ENCODE measurements at places on chromosomes 6 and 20.
A peak's percentile ranks its signal among the peaks of the same experiment; 100 is the strongest.

DNA sequence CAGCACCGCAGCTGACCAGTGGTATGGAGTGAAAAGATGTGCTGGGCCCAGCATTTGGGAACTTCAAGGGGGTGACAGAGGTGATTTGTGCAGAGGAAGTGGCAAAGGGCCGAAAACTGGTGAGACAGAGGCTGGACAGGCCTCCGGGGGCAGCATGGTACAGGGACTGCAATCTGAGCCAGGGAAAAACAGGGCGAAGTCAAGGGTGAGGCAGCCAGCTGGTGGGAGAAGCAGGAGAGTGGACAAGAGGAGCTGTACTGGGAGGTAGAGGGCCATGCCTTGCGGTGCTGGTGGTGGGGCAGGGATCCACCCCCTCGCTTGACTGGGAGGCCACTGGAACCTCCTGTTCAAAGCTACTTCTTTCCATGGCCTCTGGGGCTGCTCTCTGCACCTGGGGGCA lies 7.3 kb upstream of the GFRA4 start:
- peak; percentile 18 for DNase-seq

DNA sequence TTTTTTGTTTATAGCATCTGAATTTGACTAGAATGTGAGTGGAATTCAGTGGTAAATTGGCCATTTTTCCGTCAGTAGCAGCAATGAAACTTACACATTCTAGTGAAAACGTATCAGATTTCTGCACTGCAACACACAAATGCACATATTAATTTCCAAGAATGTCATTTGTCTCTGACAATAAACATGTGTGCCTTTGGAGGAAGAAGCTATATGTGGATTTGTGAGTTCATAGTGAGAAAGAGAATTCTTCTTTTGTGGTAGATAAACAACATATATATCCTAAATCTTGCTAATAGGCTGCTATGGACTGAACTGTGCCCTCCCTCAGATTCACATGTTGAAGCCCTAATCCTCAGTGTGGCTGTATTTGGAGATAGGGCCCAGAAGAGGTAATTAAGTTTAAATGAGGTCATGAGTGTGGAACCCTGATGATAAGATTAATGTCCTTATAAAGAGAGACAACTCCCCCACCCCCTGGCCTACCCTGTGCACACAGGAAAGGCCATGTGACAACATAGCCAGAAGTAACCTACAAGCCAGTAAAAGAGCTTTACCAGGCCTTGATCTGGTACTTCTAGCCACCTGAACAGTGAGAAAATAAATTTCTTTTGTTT lies 200.2 kb upstream of the EYA4 start:
- no peak for DNase-seq

DNA sequence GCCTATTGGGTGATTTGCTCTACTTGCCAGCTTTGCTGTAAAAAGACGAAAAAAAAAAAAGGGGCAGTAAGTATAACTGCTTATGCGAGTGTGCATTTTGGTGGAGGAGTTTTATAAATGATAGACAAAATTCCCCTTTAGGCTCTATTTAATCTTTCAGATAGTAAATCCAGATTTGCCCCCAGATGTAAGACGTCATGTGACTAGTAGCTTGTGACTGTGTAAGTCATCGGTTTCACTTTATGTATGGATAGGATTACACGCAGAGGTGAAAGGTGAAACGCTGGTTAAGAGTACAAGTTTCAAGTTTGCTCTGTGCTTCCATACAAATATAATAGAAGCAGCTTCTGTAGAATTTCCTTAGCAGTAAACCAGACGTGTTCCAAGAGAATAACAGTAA lies 7.9 kb downstream of the RAB32 start:
- DNase-seq, result no peak

DNA sequence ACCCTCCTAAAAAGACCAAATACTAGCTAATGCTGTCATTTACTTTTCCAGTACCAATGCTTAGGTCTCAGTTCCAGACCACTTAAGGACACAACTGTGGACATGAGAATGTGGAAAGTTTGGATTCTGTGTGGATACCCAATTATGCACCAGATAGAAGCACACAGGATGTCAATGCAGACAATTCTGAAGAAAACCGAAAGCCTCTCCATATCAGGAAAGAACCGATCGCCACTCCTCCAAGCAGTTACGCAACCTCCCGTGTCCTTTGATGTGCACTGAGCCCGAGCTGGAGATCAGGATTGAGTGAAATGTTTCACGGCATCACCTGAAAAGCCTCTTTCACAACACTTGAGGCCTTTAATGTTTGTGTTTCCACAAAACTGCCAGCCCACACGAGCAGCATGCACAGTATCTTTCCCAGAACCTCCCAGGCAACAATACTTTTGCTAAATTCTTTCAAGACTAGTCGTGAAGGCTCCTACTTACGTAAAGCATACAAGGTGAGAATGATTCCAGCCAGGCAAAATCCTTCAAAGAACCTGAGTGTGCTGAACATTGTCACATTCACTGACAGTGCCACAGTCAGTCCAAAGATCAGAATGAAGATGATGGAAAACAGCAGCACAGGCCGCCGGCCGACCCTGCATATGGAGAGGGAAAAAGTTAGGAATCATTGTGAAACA lies 47.0 kb downstream of the SLC22A23 start:
- no peak for DNase-seq

DNA sequence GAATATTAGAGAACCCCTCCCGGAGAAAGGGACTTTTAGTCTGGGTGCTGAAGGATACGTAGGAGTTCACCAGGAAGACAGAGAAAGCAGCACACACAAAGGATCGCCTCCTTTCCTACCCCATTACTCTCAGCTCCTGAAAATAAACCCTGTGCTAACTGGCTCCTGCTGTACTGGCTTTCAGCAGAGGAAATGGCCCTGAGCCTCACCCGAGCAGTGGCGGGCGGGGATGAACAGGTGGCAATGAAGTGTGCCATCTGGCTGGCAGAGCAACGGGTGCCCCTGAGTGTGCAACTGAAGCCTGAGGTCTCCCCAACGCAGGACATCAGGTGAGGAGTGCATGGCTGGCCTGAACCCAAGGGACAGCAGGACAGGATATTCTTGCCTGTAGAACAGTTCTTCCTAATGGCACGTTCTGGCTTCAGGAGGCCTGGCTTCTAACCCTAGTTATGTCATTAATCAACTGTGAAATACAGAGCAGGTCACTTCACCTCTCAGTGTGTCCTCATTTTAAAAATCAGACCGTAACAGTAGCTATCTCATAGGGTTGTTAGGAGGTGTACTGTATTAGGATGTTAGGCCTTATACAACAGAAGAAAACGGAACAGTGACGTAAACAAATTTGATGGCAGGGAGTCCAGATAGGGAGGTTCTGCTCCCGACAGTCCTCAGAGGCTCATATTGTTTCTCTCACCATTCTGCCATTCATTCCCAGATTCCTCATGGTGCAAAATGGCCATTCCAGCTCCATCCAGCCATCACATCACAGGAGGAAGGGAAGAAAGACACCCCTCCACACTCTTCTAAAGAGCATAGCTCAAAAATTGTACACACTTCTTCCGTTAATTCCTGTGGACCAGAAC lies 1.8 kb downstream of the RBCK1 start:
- no peak for DNase-seq

- DNase-seq, result no peak
Observed at GRCh38 chr20:25308083-25308491, 60.2 kb downstream of the PYGB start.

GRCh38 chr20:47215653-47216397 lies 140.7 kb downstream of the ZMYND8 start:
- DNase-seq, result no peak

DNA sequence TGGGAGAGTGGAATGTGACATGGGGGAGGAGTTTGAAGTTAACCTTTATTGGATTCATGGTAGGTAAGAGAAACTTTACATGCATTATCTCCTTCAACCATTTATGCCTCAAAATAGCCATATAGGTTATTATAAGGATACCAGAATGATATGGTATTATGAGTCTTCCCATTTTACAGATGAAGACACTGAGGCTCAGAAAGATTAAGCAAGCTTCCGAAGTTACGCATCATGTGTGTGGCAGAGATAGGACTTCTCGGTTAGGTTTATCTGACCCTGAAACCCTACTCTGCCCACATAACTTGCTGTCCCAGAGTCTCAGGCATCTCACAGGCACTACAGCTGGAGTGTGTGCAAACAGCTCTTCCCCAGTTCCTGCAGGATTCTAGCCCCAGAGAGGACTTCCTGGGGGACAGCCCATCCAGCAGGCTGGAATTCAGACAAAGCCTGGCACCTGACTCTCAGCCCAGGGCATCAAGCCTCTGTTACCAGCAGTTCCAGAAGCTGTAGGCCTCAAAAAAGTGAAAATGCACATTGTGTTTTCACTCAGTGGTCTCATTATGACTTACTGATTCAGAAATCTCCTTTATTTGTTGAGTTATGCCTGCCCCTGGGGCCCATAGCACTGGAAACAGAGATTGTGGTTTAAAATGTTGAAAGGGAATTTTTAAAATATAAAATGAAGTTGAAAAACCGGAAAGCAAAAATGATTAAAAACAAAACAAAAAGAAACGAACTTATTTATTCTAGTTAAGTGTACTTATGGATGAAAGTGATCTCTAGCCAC lies 512.8 kb upstream of the CHD6 start:
- DNase-seq, result no peak

GRCh38 chr6:6331393-6331792 lies 10.9 kb upstream of the F13A1 start:
- peak; percentile 27 for DNase-seq

DNA sequence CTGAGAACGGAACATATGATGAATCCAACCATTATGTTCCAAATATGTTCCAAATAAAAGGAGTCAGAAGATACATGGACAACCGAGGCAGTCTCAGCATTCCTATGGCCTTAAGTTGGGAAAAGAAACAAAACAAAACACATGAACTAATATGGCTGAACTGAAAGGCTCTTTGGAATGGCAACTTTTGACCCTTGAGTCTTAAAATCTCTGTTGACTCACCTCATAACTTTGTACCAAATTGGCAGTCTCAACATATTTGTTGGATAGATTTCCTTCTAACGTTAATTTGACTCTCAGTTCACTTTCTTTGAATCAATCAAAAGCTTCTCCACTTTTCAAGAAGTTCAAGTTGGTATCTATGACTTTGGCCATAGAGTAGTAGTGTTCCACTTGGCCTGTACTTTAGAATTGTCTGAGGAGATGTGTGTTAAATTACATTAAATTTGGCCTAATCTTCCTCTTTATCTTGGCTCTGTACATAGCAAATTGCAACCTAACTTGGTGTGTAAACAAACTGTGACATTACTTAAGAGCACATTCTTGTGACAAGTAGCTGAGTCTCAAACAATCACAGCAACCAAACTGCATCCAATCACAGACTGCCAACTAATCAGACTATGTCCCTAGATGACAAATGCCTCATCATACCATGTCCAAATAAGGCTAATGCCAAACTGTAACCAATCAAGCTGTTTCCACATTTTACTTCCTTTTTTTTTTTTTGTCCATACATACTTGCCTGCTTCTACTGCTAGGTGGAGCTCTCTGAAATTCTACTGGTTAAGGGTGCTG lies 208.8 kb downstream of the BMP2 start:
- DNase-seq, result no peak

- DNase-seq, result no peak
Observed at GRCh38 chr6:150638765-150639164, 39.1 kb downstream of the PLEKHG1 start.

DNA sequence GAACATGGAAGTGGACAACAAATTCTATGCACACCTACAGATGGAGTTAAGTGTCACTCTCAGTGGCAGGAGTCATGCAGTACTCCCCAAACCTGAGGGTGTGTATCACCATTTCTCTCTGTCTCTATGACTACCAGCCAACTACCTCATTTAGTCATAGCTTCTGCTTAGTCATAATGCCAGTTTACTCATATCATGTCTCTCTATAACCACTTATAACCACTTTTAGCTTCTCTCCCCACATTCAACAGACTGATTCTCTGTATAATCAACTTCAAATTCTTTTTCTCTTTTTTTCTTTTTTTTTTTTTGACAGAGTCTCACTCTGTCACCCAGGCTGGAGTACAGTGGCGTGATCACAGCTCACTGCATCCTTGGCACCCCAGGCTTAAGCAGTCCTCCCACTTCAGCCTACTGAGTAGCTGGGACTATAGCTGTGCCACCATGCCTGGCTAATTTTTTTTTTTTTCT lies 13.8 kb upstream of the GTF3C6 start:
- DNase-seq, result peak; percentile 72

- no peak for DNase-seq
Observed at GRCh38 chr6:165863801-165864200, 200.8 kb upstream of the PDE10A start.

DNA sequence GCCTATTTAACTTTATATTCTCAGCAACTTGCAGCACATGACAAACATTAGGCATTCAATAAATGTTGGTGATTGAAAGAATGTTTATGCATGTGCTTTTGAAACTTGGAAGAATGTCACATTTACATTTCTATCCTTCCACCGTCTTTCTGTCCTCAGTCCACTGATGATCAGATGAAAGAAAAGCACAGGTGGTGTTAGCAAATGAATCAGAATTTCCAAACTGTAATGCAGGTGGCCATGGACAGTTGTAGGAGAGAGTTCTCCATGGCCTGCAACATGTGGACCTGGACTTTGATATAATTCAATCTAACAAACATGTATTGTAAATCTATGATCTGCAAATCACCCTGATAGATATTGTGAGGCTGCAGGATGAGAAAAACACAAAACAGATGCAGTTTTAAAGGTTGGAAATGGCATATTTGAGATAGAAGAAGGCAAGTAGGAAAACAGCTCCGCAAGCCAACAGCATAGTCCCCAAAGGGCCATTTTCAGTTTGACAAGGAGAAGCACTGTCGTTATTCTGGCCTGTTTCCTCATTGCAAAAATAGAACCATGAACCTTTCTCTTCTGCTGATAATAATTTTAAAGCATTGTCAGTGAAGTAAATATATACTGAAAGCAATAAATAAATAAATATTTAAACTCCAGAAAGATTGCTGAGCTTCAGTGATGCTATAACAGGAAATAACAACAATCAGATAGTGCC lies 119.4 kb downstream of the AIG1 start:
- no peak for DNase-seq

- no peak for DNase-seq
Observed at GRCh38 chr20:44761423-44761822, 15.8 kb downstream of the KCNK15 start.

GRCh38 chr6:144077871-144078270 lies 17.5 kb downstream of the SF3B5 start:
- DNase-seq, result no peak

GRCh38 chr6:2979819-2980464 lies 8.6 kb upstream of the SERPINB6 start:
- no peak for DNase-seq

- no peak for DNase-seq
Observed at GRCh38 chr20:63092660-63093215, 86.0 kb upstream of the BHLHE23 start.

- peak; percentile 83 for DNase-seq
Observed at GRCh38 chr6:127058027-127058426, 60.4 kb upstream of the RSPO3 start.
